ENCODE measurements at places on chromosomes 3 and 15. TPM values are rescaled to one million over a fixed set of nuclear protein-coding genes. Genes with fewer than 3 reads are reported as not detected.

GOLGA8Q gene
- 2.3 TPM for total RNA-seq

CAMP gene
- total RNA-seq: not detected

TRIM42 gene
- not detected for total RNA-seq

ZIC1 gene
- total RNA-seq: not detected

PLSCR5 gene
- not detected for total RNA-seq

STRIT1 gene
- not detected for total RNA-seq

AMIGO3 gene
- total RNA-seq: not detected

DNASE1L3 gene
- total RNA-seq: 1.1 TPM

CERS3 gene
- 0.44 TPM for total RNA-seq

AAGAB gene
- total RNA-seq: 25.0 TPM

ASB14 gene
- total RNA-seq: not detected

CCDC12 gene
- 97.3 TPM for total RNA-seq

SLCO2A1 gene
- not detected for total RNA-seq

SLC41A3 gene
- total RNA-seq: 39.3 TPM

B3GNT5 gene
- total RNA-seq: 0.37 TPM

TEX55 gene
- total RNA-seq: not detected

PSTPIP1 gene
- 69.0 TPM for total RNA-seq

ST3GAL6 gene
- not detected for total RNA-seq

SPSB4 gene
- not detected for total RNA-seq

ASB7 gene
- total RNA-seq: 26.5 TPM

GP9 gene
- total RNA-seq: not detected

LRTM1 gene
- not detected for total RNA-seq

TMCO5A gene
- not detected for total RNA-seq

KCNMB2 gene
- not detected for total RNA-seq

ZDHHC23 gene
- total RNA-seq: 72.6 TPM

GHSR gene
- total RNA-seq: not detected

GPR87 gene
- not detected for total RNA-seq

CHRNB4 gene
- not detected for total RNA-seq

CCR5 gene
- 0.17 TPM for total RNA-seq

CACNA1D gene
- total RNA-seq: not detected

ROPN1B gene
- not detected for total RNA-seq

TM6SF1 gene
- total RNA-seq: 1.6 TPM

All from B cell (primary cell).